ENCODE measurements at places on chromosomes 7 and 10.

- no peak for DNase-seq
Measured at GRCh38 chr7:148398844-148399365, 191.7 kb upstream of the C7orf33 start.

DNA sequence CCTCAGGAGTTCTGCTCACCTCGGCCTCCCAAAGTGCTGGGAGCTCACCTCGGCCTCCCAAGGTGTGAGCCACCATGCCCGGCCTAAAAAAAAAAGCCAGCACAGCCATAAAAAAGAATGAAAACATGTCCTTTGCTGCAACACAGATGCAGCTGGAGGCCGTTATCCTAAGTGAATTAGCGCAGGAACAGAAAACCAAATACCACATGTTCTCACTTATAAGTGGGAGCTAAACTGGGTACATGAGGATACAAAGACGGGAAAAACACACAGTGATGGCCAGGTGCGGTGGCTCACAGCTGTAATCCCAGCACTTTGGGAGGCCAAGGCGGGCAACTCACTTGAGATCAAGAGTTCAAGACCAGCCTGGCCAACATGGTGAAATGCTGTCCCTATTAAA, 20.9 kb downstream of the PSPH start:
- no peak for DNase-seq

DNA sequence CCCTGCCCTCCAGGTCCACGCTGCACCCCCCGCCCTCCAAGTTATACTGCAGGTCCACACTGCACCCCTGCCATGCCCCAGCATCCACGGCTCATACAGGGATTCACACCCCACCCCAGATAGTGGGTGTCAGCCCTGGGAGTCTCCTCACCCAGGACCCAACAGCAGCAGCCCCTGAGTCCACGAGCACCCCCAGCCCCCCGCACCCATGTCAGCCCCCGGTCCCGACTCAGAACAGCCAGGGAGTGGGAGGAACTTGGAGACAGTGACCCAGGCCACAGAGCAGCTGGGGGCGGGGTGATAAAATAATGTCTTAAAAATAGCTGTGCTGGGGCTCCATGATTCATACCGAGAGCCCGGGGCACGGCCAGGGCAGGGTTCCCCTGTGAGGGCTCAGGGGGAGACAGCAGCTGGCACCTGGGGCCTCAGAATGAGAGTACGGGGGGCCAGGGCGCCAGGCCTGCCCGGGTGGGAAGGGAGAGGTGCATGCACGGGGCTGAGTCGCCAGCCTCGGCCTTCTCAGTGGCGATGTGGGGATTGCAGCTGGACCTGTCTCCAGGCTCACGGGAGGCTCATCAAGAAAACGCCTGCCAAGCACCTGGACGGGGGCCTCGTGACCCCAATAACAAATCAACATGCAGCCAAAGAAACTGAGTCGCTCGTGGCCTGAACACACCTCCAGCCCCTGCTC, 29.8 kb downstream of the ADAP1 start:
- DNase-seq, result no peak

DNA sequence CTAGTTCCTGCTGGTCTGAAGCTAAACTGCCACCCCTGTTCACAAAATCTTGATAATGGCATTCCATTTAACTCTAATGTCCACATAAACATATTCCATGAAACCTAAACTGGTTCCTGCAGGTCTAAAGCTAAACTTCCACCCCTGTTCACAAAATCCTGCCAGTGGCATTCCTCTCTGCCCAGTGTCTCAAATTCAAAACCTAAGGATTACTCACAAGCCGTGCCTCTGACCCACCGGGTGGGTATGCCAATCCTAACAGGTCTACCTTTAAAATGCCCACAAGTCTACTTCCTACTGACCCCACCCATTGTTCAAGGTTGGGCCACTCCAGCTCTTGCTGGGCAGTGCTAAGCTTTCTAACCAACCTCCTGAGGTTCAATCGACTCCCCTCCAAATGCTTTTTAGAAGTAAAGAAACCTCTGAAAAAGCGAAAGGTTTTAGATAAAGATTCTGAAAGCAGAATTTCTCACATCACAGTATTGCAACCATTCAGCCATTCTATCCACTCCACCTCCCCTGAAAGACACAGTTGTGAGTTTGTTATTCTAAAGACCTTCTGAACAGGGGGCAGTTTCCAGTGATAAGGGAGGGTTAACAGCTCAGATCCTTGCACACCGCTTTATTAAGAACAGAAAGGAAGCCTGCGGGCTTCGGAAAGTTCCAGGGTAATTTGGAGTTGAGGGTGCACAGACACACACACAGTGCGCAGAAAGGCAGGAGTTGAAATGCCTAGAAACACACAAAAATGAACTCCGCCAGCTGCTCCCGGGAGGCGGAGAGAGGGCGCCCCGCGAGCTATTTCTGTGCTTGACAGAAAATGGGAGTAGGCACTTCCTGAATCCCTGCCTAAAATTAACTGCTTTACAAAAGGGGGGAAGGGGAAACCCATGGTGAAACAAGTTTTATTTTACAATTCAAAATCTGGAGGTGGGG, 87.7 kb downstream of the TNS3 start:
- no peak for DNase-seq

DNA sequence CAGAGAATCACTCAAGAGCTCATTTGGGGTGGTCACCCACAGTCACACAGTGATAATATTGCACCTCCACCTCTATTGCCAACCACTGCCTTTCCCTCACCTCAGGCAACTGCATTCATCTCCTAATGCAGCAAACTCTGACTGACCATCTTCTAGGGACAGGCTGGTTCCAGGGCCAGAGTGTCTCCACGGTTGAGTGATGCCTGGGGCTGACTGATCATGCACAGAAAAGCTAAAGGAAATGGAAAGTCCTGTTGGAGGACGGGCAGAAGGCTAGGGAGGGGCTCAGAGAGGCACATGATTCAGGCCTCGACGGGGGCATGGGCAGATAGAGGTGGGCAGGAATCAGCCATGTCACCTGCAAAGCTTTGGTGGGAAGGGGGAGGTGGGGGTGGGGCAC, 127.1 kb upstream of the TNS3 start:
- no peak for DNase-seq

- no peak for DNase-seq
Measured at GRCh38 chr7:22082553-22082885, 136.8 kb upstream of the CDCA7L start.

DNA sequence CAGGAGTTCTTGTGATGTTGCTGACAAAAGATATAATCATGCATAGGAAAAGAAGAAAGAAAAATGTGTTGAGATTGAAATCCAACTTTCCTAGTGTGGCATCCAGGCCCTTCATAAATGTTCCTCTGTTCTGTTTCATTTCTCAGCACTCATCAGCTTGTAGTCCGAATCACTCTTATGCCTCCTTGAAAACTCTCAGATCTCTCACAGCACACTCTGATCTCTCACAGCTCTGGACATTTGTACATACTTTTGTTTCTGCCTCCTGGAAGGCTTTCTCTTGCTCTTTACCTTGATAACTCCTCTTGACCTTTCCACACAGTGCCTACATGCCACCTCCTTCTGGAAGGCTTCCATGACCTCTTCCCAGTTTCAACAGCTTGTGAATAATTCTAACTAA, 409.0 kb upstream of the LRRN3 start:
- no peak for DNase-seq

DNA sequence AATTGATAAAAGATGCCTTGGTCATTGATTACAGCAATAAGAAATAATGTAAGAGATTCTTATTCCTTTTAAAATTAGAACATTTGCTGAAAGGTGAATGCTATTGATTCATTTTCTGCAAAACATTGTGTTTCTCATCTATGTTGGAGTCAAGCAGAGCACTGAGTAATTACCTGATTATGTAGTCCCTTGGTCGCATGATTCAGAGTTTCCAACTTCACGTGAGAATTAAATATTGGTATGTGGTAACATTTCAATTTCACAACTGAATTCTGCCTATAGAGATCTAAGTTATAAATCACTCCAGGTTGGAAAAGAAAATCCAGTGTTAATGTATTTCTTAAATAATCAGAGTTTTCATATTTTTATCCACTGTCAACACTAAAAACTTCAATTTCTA, 701.4 kb downstream of the PHTF2 start:
- DNase-seq, result no peak

GRCh38 chr10:22676435-22676834, 37.9 kb downstream of the PIP4K2A start:
- DNase-seq, result no peak

DNA sequence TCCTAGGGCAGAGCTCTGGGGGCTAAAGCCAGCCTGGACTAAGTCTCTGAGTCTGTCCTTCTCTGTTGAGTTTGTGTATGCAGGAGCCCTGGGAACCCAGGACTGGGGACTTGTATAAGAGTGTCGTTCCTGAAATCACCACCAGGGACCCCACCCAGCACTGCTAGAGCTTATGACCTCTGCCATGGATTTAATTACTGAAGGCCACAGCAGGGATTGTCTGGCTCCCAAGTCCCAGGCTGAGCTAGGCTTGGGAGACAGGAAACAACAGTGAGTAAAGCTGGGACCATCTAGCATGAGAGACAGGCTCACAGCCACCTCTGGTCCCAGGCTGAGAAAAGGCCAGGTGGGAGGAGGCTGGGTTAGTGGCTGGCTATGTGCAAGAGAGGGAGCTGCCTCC, 1.4 kb upstream of the TSPAN15 start:
- no peak for DNase-seq

DNA sequence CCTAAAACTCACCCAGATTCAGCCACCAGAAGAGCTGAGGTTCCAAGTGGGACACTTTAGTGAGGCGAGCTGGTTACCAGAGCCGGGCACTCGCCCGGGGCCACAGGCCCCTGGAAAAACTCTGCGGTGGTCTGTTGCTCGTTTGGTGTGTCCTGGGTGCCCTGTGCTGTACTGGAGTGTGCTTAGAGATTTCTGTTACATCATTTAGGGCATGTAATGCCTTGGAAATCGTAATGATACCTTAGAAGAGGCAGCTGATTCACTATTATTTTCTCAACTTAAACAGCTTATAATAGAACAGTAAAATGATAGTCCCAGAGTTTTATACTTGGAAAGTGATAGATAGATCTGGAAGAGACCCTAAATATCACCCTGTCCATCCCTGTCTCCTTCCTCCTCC, 48.5 kb upstream of the BTBD16 start:
- DNase-seq, result no peak

DNA sequence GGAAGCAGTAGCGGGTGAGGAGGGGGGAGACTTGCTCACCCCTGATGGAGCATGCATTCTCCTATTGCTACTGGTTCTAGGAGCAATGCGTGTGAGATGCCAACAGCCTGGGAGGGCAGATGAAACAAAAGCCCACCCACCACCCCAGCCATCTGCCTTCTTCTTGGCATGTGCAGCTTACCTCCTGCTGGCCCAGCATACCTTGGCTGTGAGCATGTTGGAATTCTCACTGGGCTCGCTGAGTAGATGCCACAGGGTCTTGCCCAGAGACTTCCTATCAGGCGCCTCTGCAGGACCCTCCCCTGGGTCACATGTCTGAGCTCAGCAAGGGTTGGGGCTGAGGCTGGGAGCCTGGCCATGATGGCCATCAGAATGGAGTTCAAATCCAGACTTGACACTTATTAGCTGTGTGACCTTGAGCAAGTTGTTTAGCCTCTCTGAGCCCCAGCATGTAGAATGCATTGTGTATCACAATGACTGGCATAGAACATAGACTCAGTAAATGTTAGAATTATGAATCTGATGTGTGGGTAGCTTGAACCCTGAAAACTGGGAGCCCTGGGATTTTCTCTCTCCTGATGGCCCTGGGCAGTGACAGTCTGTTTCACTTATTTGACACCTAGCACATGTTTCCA, 38.2 kb downstream of the CDH23 start:
- no peak for DNase-seq

DNA sequence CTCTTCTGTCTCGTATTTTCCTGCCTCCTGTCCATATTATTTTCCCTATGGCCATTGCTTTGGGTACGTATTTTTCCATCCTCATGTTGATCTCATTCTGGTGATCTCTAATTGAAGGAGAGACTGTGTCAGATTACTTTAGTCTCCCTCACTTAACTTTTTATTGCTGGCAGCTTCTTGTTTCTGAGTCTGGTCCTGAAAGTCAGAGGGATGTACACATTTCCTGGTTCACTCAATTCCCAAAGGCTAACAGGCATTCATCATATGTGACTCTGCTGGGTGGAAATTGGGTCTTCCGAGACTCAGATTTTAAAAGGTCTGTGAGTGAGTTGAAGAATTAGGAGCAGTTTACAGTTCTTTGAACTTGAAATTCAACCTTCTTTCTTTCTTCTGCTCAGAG, 10.9 kb downstream of the UMAD1 start:
- DNase-seq, result no peak

DNA sequence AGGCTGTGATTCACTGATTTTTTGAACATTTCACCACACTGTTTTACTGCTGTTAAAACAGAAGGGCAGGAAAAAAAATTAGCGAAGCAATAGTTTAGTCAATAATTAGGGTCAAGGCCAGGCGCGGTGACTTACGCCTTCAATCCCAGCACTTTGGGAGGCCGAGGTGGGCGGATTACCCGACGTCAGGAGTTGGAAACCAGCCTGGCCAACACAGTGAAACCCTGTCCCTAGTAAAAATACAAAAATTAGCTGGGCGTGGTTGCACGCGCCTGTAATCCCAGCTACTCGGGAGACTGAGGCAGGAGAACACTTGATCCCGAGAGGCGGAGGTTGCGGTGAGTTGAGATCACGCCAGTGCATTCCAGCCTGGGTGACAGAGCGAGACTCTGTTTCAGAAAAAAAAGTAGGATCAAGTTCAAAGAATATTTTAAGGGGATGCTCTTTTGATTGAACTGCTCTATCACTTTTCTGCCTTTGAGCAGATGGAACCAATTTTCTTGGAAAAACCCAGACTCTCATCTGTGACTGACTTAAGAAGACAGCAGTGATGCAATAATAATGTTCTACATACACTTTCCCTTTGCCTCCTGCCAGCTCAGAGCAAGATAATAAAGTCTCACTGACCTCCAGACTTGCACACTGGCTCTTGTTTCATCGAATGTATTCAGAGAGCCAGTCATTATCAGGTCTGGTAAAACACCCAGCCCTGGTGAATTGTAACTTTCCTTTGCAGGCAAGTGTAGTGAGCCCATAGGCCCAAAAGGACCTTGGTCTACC, 1.6 kb upstream of the PPA1 start:
- no peak for DNase-seq

GRCh38 chr7:32039000-32039756, 31.0 kb downstream of the PDE1C start:
- no peak for DNase-seq

DNA sequence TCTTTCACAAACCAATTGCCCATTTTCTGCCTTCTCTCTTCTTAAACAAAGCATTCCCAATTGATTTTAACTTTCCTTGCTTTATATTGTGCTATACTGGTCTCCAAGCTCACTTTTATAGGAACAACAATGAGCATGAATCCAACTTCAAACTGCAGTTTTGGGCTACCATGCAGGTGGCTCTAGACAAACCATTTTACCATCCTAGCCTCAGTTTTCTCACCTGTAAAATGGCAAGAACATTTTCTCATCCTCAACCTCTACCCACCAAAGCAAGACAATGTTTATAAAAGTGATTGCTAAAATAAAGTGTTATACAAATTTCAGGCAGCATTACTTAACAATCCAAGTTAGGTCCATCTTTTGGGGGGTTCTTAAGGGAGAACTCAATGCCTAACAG, 66.8 kb upstream of the ASAH2 start:
- no peak for DNase-seq

GRCh38 chr10:81021428-81022129, 483.9 kb downstream of the SH2D4B start:
- no peak for DNase-seq
